Astrocyte of the spinal cord (primary cell): ENCODE measurements at places on chromosomes 16 and 17.
A peak's percentile ranks its signal among the peaks of the same experiment; 100 is the strongest.

DNA sequence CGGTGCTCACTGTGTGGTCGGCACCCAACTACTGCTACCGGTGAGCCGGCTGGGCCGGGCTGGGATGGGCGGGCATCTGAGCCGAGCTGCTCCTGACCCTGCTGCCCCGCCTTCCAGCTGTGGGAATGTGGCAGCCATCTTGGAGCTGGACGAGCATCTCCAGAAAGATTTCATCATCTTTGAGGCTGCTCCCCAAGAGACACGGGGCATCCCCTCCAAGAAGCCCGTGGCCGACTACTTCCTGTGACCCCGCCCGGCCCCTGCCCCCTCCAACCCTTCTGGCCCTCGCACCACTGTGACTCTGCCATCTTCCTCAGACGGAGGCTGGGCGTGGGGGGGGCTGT is 6.9 kb downstream of the TBX6 start:
- no peak for DNase-seq

DNA sequence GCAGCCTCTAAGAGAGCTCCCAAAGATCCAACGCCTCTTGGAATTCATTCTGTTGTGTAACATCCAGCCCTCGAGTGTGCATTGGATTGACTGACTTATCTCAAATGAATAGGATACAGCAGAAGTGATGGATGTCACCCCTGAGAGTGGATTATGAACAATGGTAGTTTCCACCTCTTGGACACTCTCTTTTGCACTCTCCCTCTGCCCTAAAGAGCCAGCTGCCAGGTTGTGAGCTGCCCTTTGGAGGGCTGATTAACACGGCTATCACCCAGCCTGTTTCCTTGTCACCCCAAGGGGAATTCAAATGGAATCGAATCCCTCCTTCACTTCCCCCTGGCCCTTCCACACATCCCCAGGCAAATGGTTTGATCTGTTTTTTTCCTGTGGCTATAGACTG is 21.2 kb upstream of the HAPSTR1 start:
- DNase-seq = no peak

DNA sequence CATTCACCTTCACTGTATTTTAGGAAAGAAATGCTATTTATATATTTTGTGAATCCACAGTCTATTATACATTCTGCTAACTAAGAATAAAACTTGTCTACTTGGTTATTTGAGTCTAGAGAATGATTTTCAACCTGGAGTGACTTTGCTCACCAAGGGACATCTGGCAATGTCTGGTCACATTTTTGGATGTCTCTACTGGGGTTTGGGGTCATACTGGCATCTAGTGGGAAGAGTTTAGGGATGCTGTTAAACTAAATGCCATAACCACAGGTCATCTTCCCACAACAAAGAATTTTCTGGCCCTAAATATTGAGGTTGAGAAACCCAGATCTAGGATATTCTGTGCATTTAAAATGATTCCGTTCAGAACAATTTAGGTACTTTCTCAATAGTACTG is 26.0 kb downstream of the KCNJ16 start:
- no peak for DNase-seq

DNA sequence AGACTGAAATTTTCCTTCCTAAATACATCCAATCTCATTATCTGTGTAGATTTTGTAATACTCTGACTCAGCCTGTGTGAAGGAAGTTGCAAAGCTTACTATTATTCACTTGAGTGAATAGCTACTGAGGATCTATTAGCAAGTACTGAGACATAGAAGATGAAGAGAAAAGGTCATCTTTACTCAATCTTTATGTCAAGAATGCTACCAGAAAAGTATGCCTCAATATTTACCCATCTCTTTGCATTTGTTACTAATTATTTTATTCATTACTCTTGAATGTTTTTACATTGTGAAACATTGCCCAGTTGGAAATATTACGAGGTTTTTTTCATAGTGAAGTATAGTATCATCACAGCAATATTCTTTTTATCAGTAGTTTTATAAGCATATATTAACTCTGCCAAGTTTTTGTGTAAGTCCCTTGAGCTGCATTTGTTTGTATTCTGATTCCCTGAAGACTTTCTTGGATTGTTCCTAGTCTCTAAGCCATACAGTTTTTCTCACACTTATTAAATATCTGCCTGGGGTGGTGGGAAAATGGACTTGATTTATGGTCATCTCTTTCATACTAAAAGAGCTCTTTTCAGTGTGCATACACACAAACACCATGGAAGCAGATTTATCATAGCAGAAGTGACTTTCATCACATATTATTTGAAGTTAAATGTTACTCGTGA is 110.4 kb downstream of the MRTFB start:
- peak; percentile 61 for DNase-seq

GRCh38 chr17:47935961-47936360 is 5.4 kb upstream of the PNPO start:
- DNase-seq = peak; percentile 32

GRCh38 chr17:31877911-31878702 is 19.1 kb upstream of the COPRS start:
- peak; percentile 98 for DNase-seq

- peak; percentile 69 for DNase-seq
These were observed 25.0 kb downstream of the MRC2 start for GRCh38 chr17:62652251-62653001.

- no peak for DNase-seq
These were observed 124.7 kb downstream of the HS3ST2 start for GRCh38 chr16:22938647-22939046.

- peak; percentile 86 for DNase-seq
These were observed 792 bp downstream of the TMEM231 start for GRCh38 chr16:75555213-75555706.
